Effector CD4-positive, alpha-beta T cell (primary cell): ENCODE measurements at places on chromosomes 1 and 21.

DNA sequence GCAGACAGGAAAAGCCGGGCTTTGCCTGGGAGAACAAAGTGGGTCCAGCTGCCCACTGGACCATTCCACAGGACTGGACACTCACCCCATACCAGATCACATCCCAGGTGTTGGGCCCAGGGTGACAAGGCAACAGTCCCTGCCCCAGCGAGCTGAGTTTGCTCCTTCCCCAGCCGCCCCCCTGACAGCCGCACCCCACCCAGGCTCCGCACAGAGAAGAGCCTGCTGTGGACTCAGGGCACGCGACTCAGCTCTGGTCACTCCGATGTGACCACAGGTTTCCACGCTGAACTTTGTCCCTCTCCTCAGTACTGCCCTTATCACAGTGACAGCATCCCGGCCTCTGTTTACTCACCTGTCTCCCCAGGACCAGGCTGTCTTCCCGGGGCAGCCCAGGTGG lies 1.2 kb downstream of the BMP8B start:
- DNase-seq, result no peak

GRCh38 chr1:98264727-98265126 lies 343.9 kb upstream of the DPYD start:
- DNase-seq, result no peak

GRCh38 chr1:162193815-162194214 lies 124.3 kb downstream of the NOS1AP start:
- DNase-seq, result no peak

DNA sequence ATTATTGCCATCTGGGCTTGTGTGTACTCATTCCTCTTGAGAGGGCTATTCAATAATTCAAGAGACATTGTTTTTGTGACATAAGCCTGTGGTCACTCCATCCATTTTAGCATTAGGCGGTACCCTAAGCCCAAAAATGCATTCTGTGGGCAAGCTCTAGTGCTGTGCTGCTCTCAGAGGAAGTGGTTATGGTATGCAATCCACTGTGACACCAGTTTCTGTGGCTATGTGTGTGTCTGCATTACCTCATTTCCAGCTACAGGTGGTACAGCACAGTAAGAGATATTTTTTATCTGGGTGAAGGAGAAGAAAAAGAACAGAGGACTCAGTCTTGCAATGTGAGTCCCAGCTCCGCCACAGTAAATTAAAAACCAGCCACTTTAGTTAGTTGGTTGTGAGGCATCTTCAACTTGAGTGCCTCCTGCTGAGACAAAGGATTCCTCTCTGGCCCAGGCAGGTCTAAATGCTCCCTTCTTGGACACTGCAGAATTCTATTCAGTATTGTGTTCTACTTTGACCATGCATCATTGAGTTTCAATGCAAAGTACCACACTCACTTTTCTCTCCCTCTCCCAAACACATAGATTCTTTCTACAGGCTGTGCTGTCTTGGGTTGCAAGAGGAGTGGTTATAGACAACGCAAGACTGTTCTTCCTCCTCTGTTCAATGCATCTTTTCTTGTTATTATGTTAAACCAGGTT lies 777.8 kb upstream of the BRINP3 start:
- DNase-seq, result no peak

DNA sequence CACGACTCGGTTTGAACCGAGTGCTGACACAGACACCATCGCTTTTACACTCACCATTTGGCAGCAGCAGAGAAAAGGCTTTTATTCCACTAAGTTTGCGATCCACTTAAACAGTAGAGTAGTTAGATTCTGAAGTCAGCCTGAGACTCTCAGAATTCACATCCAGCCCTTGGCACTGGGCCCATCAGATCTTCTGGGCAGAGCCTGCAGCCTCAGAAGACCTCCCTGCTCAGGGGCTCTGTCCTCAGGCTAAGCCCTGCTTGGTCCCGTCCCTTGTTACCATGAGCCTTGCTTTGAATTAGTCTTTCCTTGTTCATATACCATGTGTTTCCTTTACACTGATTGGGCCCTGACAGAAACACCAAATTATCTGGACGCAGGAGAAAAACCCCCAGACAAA lies 41.4 kb upstream of the AJAP1 start:
- no peak for DNase-seq

- no peak for DNase-seq
These were observed 28.8 kb downstream of the VANGL2 start for GRCh38 chr1:160429125-160429561.

DNA sequence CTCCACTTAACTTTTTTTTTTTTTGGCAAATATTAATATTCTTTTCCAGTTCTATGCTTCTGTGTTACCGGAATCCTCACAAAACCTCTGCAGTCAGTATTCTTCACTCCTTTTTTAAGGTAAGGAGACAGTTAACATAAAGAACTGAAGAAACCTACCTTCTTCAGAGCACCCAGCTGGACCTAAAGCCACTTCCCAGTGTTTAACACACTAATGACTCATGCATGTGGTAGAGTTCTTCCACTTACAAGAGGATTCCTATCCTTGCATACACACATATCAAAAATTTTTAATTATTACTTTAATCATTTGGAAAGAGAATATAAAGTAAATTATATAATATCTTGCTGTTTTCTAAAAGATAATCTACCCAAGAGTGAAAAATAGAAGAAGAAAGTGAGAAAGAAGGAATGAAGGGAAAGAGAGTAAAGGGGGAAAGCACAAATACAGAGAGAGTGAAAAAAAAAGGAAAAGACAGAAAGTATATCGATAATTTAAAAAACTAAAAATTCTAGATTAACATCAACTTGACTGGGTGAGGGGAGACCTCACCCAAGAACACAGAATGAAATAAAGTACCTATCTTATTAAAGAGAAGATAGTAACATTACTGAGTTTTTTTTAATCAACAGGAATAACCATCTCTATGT lies 54.9 kb downstream of the ENAH start:
- no peak for DNase-seq

GRCh38 chr1:181525104-181525721 lies 41.9 kb downstream of the CACNA1E start:
- DNase-seq, result no peak

- DNase-seq, result no peak
These were observed 265.7 kb upstream of the TMEM51 start for GRCh38 chr1:14887764-14888350.

GRCh38 chr1:11143907-11144306 lies 44.2 kb upstream of the EXOSC10 start:
- no peak for DNase-seq

DNA sequence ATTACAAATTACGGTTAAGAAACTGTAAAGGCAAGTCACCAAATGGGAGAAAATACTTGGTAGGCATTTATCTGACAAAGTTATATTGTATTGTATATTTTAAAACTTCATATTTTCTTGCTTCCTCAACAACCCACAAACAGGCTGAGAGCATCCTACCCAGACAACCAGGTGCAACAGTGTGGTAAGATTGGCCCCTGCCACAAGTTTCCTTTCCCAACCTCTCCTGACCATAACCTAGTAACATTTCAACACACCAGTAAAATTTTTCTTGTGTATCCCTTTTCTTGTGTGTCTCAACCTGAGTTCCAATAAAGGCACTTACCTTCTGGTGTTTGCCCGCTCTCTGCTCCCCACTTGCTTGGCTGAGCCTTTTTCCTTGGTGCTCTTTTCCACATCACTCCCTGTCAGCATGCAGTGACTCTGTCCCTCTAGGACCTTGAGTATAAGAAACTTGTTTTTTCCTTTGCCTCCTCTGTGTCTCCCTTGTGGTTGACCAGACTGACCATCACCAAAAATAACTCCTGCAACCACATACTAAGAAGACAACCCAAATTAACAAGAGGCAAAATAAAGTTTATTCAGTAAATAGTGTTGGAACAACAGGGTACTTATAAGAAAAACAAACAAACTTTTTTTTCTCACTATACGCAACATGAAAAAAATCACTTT lies 40.9 kb downstream of the FCRL3 start:
- DNase-seq, result no peak

- DNase-seq, result no peak
These were observed 883.4 kb upstream of the PRMT6 start for GRCh38 chr1:106173101-106173500.

GRCh38 chr21:40438616-40439015 lies 408.3 kb downstream of the DSCAM start:
- DNase-seq, result no peak

DNA sequence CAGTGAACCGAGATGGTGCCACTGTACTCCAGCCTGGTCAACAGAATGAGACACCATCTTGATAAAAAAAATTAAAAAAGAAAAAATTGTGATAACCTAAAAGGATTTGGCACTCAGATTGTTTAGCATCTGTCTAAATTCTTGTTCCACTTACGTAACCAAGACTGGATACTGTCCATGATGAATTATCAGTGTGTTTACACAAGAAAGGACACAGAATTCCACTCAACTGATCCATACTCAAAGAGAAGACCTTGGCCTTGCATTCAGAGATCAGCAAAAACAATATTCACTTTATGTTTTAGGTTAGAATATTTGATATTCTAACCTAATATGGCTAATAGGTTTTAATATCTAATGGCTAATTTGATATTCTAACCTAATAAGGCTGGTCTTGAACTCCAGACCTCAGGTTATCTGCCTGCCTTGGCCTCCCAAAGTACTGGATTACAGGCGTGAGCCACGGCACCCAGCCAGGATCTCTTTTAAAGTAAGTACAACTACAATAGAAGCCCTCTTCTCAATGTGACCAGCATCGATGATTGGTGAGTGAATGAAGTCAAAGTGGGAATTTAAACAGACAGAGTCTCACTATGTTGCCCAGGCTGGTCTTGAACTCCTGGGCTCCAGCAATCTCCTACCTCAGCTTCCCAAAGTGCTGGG lies 43.1 kb upstream of the COX20 start:
- no peak for DNase-seq

DNA sequence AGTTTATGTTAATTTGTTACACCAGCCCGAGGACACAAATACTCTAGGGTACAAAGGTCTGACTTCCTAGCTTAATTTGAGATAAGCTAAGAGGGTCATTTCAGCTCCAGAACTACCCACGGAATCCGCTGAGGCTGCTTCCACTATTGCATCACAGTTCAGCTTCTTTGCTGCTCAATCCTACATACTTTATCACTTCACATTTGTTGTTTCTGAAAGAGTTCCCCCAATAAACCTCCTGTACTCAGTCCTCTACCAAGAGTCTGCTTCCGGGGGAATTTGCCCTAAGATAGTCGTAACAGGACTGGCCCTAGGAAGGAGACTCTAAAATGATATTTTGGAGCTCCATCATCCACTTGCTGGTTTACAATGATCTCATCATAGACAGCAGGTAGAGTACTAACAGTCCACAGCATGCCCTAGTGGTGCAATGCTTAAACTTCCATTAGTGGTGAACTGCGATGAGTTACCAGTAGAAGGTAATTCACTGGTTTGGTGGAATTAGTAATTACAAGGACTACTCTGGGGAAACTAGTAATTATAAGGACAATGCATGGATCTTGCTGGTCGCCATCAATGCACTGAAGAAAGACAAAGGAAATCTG lies 229.3 kb downstream of the USH2A start:
- no peak for DNase-seq

- no peak for DNase-seq
These were observed 8.1 kb downstream of the PSMG1 start for GRCh38 chr21:39175154-39175553.
